ENCODE measurements at places on chromosomes 2 and 18.
A peak's percentile ranks its signal among the peaks of the same experiment; 100 is the strongest.

DNA sequence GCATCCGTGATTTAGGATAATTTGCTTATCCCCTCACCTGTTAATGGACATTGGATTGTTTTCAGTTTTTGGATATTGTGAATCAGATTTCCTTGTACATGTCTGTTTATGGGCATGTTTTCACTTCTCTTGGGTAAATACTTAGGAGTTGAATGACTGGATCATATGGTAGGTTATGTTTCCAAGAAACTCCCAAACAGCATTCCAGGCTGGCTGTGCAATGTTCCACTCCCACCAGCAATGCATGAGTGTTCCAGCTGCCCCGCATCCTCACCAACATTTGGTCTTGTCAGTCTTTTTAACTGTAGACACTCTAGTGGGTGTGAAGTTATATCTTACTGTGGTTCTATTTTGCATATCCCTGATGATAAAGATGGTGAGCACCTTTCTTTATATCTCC lies 8.9 kb upstream of the LRRFIP1 start:
- peak; percentile 63 for DNase-seq

GRCh38 chr18:56716692-56717146 lies 65.6 kb downstream of the WDR7 start:
- DNase-seq: peak; percentile 9

DNA sequence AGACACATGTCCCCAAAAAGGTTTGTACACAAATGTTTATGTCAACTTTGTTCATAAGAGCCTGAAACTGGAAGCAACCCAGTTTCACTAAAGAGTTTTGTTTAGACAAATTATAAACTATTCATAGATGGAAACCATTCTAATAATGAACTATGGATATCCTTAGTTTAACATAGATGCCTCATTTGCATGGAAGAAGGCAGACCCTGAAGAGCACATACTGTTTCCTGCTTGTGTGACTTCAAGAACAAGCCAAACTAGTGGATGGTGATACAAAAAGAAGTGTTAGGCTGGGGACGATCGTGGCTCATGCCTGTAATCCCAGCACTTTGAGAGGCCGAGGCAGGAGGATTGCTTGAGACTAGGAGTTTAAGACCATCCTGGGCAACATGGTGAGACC lies 48.1 kb downstream of the ACOXL start:
- DNase-seq: no peak

DNA sequence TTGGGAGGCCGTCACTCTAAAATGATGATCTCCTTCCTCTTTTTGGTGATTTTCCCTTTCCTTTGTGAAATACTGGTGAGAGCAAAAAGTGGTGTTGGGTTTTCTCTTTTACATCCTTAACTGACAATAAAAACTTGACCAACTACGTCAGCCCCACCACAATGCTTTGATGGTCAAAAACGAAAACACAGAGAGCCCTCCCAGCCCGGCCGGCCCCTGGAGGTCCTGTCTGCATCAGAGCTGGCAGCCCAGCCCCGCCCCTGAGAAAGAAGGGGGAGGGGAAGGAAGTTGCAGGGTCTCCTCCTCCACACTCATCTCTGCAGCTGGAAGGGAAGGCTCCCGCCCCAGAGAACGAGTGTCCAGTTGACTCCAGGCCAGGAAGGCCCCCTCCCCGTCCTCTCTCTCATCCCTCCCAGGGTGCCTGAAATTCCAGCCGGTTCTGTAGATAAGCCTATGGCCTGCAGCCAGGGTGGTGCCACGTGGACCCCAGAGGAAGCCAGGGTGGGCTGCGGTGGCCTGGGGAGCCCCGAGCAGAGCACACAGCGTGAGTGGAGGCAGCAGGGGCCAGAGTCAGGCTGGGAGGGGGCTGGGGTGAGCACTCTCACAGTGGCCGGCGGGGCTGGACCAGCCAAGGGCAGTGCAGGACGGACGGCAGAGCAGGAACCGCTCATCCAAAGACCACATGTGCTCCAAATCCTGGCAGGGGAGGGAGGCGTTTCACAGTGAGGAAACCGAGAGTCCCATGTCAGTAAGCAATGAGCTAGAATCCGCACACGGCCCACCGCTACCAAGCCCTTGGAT lies 19.8 kb downstream of the BIN1 start:
- DNase-seq: peak; percentile 83

DNA sequence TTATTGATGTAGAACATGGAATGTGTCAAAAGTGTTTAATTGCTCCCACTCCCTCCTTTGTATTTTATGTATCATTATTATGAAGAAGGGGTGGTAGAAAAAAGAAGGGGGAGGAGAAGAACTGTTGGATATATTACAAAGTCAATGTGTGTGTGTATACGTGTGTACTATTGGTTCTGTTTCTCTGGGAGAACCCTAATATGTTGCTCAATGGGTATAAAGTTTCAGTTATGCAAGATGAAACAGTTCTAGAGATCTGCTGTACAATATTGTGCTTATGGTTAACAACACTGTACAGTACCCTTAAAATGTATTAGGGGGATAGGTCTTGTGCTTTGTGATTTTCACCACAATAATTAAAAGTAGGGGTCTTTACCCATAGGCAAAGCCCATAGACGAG lies 58.1 kb upstream of the ZC3H15 start:
- DNase-seq: no peak

- DNase-seq: no peak
These were observed 553.8 kb upstream of the FANCL start for GRCh38 chr2:58794916-58795315.

DNA sequence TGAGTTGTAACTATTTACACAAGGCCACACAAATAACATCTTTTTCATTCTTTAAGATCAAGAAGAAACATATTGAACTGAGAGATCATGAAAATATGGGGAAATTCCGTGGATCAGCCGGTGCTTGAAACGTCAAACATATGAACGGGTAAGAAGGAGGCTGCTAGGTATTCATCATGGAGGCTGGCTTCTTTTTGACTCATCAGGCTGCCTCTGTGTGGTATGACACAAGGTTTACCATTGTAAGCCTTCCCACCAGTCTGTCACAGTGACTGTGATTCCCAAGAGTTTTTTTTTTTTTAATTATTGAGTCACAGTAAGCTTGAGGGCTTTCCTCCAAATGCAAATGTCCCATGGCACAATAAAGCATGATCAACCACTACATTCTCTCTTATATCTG lies 506.9 kb downstream of the BCL11A start:
- DNase-seq: peak; percentile 19

- DNase-seq: peak; percentile 11
These were observed 95.5 kb downstream of the THNSL2 start for GRCh38 chr2:88265352-88266303.

- no peak for DNase-seq
These were observed 84.0 kb downstream of the SMAD2 start for GRCh38 chr18:47846431-47846830.

- DNase-seq: no peak
These were observed 124.9 kb downstream of the B3GNT2 start for GRCh38 chr2:62320657-62321357.

GRCh38 chr2:61411109-61411508 lies 59.8 kb downstream of the USP34 start:
- no peak for DNase-seq

DNA sequence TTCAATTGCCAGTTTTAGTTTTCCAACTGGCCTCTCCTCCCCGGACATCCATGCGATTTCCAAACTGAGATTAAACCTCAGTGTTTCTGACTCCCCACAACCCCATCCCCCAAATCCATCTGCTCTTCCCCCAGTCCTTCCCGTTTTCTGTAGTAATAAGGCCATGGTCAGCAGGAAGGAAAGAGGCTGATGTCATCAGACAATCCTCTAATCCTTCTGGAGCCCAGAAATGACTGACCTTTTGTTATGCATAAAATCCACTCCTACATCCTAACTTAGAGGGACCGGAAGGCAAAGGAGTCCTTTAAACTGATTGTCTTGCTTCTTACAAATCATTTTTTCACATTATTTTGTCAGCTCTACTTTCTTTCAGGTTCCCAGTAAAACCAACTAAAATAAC lies 155.8 kb downstream of the INO80D start:
- DNase-seq: peak; percentile 33

DNA sequence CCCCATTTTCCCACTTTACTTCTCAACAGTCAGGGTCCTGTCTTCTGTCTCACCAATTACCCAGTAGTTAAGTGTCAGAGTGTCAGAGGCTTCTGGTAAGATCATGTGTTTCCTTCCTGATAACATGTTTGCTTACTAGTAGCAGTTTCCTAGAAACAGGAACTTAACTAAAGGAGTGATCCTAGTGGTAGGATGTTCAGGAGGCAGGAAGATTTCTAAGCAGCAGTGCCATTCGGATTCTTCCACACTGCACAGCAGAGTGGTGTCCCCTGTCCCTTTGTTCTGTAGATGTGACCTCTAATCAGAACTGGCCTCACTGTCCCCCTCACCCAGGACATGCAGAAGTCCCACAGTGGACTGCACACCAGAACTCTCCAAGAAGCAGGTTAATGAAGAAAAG lies 221.8 kb upstream of the OSR1 start:
- DNase-seq: no peak

DNA sequence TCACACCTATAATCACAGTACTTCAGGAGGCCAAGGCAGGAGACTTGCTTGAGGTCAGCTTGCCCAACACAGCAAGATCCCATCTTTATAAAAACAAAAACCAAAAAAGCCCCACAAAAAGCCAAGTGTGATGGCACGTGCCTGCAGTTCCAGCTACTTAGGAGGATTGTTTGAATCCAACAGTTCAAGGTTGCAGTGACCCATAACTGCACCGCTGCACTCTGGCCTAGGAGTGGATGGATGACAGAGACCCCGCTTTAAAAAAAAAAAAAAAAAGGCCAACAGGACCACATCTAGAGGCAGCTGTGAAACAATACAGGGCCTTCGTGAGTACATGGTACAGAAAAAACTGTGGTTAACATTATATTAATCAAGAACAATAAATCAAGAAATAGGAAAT lies 56.2 kb downstream of the PRPF40A start:
- no peak for DNase-seq

GRCh38 chr2:128783896-128784295 lies 465.2 kb upstream of the HS6ST1 start:
- DNase-seq: no peak

DNA sequence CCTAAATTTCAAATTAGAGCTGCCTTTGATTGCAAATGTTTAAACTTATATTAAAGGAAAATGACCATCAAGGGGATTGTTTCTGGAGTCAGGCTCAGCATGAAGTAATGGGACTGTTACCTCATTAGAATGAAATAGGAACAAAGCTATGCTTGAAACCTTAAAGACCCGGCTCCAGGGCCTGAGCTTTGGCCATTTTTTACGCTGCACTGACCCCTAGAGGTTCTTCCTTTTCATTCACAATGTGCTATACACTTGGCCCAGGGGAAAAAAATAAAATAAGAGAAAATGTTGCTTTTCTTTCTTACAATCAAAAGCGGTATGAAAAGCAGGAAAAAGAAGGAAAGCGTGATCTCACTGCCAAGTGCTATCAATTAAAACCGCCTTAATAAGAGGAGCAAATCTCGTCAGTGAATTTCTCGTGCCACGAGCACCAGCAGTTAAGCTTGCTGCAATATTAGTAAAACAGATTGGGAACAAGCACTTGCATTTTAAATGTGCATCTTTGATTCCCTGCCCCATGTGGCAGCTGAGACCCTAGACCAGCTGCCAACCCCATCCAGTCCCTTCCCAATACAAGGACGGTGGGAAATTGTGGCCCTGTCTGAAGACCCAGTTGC lies 96.6 kb downstream of the MBD2 start:
- peak; percentile 66 for DNase-seq

DNA sequence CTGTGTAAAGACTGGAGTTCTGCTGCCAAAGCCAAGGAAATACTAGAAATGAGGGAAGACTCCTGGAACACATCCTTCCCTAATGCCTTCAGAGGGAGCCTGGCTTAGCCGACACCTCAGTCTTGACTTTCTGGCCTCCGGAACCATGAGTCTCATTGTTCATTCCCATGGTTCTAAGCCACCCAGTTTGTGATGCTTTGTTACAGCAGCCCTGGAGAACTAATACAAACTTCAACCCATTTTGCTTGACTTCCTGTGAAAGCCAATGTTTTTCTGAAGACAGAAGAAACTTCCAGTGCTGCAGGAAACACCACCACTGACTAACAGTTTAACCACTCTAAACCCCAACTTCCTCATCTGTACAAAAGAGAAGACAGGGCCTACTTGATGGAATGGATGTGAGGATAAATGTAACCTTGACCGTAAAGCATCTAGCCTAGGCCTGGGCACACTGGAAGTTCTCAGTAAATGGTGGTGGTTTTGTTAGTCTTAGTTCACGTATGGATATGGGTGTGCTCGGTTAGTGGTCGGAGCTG lies 85.9 kb upstream of the RFX8 start:
- no peak for DNase-seq

- no peak for DNase-seq
These were observed 228.9 kb downstream of the EIPR1 start for GRCh38 chr2:3148716-3149115.

DNA sequence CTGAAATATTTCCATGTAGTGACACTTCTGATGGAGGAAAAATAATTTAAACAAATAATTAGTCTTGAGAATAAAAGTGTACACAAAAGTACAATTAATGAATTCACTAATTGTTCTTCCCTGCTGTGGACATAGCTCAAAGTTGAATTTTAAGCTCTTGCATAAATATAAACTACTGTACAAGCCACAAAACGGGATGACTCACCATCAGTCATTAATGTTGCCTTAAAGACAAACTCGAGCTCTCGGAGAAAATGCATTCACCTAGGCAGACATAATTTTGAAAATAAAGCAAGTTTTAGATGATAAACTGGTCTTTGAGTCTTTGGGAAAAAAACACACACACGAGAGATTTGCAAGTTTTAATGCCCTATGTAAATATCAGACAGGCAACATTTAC lies 436.4 kb downstream of the ZNF521 start:
- DNase-seq: peak; percentile 63

- no peak for DNase-seq
These were observed 22.9 kb downstream of the ZNF532 start for GRCh38 chr18:58887613-58887963.

DNA sequence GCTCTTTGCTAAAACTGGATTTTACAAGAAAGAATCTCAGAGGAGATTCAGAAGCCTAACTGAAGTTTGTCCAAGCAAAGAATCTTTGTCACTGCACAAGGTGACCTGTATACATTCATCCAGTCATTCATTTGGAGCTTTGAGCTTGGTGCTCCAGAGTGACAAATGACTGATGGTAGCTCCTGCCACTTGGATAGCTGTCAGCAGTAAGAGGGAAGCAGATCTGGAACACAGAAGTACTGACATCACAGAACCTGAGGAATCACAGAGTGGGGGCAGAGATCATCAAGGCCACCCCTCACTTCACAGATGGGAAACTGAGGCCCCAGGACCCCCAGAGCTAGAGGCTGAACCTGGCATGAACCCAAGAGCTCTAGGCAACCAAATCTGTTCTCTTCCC lies 28.8 kb upstream of the IGFBP2 start:
- no peak for DNase-seq

GRCh38 chr2:153287109-153287801 lies 191.3 kb downstream of the RPRM start:
- DNase-seq: no peak

DNA sequence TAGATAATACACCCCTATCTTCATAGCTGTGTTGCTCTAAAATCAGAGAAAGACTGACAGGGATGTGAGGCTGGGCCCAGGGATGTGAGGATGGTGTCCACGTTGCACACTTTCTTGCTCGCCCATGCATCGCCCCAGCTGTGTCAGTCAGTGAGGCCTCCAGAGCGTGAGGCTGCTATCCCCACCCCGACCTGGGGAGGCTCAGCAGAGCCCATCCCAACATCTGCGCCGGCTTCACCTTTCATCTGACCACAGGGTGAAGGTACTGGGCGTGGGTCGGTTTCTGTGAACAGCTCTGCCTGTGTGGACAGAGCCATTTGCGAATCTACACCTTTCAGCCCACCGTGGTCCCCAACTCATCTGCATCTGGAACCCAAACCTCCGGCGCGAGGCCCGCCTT lies 255.7 kb downstream of the HDAC4 start:
- DNase-seq: no peak

Data from fibroblast of skin of right biceps (primary cell).